H1 (cell line): ENCODE measurements at places on chromosomes 12 and 14.

GRCh38 chr12:113403435-113404415, at the start of gene SDS:
Gene SDS, minus strand, starts transcription at chr12:113403887. Its CDS starts 4,179 bp downstream, at chr12:113399708.
- no peak for DNase-seq

DNA sequence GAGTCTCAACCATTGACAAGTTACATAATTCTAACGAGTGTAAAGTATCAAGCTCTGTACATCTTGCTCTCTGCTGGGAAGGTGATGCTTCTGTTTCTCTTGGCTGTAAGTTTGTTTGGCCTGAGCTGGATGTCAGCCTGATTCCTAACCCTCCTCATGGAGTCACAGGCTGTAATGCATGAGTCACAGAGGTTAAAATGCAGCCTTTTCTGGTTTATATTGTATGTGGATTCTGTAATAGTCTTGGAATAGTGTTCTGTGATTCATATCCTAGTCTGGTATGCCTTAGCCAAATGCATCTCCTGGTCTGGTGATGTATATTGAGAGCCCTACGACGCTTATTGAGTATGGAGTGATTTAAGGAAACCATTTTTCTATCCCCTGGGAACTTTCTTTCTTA, 104.5 kb upstream of the FRMD6 start:
- no peak for DNase-seq

- DNase-seq, result no peak
Observed at GRCh38 chr12:118763234-118763633, 218.1 kb upstream of the SRRM4 start.

DNA sequence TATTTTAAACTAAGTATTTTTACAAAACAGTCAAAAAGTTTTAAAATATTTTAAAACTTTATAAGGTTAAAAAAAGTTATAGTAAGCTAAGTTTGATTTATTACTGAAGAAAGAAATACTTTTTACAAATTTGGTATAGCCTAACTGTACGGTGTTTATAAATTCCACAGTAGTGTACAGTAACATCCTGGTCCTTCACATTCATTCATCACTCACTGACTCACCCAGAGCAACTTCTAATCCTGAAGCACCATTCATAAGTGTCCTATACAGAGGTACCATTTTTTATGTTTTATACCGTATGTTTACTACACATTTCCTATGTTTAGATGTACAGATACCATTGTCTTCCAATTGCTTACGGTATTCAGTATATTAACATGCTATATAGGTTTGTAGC, 170.0 kb downstream of the KLHL28 start:
- DNase-seq, result no peak

GRCh38 chr12:44367916-44368315, 508.2 kb downstream of the NELL2 start:
- no peak for DNase-seq

GRCh38 chr14:24700511-24700910, 66.5 kb upstream of the GZMB start:
- DNase-seq, result no peak

GRCh38 chr12:71128191-71128788, 29.5 kb downstream of the TSPAN8 start:
- DNase-seq, result no peak

GRCh38 chr14:104843442-104844305, 21.4 kb upstream of the CEP170B start:
- DNase-seq, result peak; percentile 72

GRCh38 chr12:85866986-85867776, 6.9 kb upstream of the NTS start:
- no peak for DNase-seq

- DNase-seq, result no peak
Observed at GRCh38 chr12:123836292-123836691, 74.2 kb downstream of the DNAH10 start.

- DNase-seq, result no peak
Observed at GRCh38 chr14:28953973-28954372, 187.4 kb downstream of the FOXG1 start.

- DNase-seq, result no peak
Observed at GRCh38 chr12:100114574-100114973, 28.1 kb downstream of the BLTP3B start.

GRCh38 chr12:77685112-77685511, 145.6 kb upstream of the NAV3 start:
- DNase-seq, result peak; percentile 52
